ENCODE measurements at places on chromosomes 7 and 10.

- DNase-seq = no peak
Observed at GRCh38 chr10:93516006-93516380, 19.6 kb downstream of the CEP55 start.

GRCh38 chr7:75928568-75928914, 13.6 kb downstream of the POR start:
- no peak for DNase-seq

GRCh38 chr10:75967491-75967890, 536.1 kb downstream of the LRMDA start:
- no peak for DNase-seq

GRCh38 chr7:137611606-137612005, 235.2 kb downstream of the DGKI start:
- DNase-seq = no peak

GRCh38 chr10:49133706-49134248, at the start of gene FAM170B:
FAM170B (minus strand) TSS chr10:49134021; CDS start chr10:49133918, 103 bp downstream.
- DNase-seq = no peak

- no peak for DNase-seq
Observed at GRCh38 chr10:127012769-127013152, 107.5 kb downstream of the DOCK1 start.

GRCh38 chr7:114008696-114009095, 89.9 kb upstream of the PPP1R3A start:
- DNase-seq = no peak

- DNase-seq = no peak
Observed at GRCh38 chr7:92137557-92137956, 3.3 kb upstream of the CYP51A1 start.

DNA sequence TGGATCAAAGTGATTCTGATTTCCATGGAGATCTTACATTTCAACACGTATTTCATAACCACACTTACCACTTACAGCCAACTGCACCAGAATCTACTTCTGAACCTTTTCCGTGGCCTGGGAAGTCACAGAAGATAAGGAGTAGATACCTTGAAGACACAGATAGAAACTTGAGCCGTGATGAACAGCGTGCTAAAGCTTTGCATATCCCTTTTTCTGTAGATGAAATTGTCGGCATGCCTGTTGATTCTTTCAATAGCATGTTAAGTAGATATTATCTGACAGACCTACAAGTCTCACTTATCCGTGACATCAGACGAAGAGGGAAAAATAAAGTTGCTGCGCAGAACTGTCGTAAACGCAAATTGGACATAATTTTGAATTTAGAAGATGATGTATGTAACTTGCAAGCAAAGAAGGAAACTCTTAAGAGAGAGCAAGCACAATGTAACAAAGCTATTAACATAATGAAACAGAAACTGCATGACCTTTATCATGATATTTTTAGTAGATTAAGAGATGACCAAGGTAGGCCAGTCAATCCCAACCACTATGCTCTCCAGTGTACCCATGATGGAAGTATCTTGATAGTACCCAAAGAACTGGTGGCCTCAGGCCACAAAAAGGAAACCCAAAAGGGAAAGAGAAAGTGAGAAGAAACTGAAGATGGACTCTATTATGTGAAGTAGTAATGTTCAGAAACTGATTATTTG, 15.3 kb downstream of the HNRNPA2B1 start:
- no peak for DNase-seq

DNA sequence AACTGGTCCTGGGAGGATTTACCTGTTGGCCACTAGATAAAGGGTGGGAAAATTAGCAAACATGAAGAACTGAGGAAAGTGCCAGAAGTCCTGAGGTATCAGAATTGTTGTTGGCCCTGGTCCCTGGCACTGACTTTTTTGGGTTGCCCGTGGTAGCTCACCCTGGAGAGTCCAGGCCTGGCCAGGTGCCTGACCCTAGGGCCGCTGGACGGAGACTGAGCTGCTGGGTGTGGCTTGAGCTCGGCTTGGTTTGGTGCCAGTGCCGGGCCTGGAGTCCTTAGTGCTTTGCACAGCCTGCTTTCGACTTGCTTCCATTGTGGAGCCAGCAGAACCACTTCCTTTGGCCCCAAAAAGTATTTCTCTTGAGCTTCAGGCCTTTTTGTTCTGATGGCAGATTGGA, 12.9 kb downstream of the MDH2 start:
- no peak for DNase-seq

DNA sequence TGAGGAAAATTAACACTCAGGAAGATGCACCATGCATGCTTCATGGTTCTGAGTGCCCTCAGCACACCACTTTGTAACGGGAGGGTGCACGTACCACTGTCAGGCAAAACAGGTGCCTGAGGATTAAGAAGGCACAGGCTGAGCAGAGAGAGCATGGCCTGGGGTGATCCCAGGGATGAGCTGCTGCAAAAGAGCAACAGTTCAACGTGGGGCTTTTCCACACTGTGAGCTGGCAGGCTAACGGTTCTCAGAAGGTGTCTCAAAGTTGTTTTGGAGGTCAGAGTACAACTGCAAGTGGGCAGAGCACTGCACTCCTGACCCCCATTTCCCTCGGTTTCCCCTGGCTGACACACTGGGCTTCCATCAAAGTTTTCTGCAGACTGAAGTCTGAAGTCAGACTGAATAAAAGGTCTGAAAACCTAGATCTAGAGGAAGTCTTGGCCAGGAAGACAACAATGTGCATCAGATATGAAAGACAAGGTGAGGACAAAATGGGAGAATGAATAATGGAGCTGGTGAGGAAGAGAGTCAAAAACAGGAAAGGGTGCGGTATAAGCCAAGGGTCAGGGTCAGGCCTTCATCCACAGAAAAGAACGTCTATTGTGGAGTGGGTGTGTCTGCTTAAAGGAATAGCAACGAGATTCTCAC, 20.5 kb downstream of the ZNF438 start:
- DNase-seq = no peak

DNA sequence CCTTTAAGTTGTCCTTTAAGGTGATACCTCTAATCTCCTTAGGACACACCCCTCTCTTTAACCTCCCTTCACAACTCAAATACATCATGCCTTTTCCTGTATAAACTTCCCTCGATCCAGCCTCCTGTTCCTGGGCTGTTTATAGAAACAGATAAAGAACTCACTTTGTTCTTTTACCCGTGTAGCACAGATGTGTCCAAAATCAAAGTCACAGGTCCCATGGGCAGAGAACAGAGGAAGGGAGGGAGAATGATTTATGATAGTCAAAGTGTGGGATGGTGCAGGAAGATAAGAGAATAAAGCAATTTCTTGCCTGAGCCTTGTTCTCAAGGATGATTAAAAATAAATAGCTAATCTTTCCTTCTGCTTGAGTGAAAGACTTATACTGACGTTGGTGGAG, 50.3 kb upstream of the CABCOCO1 start:
- DNase-seq = no peak

DNA sequence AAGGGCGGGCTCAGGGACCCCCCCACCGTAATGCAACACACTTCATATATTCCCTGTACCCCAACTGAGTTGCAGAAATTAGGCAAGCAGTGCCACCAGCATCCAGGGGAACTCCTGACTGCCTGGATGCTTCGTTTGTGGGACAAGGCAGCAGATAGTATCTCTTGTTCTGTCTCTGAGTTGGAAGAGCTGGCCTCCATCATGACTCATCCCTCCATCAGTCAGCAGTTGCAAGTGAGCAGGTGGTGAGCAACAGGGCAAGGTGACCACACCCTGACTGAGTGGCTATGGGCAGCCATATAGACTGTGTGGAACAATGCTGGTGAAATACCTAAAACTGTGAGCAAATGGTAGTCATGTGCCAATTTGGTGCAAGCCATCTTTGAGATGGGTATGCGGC, 22.8 kb upstream of the ADAMTS14 start:
- DNase-seq = no peak

DNA sequence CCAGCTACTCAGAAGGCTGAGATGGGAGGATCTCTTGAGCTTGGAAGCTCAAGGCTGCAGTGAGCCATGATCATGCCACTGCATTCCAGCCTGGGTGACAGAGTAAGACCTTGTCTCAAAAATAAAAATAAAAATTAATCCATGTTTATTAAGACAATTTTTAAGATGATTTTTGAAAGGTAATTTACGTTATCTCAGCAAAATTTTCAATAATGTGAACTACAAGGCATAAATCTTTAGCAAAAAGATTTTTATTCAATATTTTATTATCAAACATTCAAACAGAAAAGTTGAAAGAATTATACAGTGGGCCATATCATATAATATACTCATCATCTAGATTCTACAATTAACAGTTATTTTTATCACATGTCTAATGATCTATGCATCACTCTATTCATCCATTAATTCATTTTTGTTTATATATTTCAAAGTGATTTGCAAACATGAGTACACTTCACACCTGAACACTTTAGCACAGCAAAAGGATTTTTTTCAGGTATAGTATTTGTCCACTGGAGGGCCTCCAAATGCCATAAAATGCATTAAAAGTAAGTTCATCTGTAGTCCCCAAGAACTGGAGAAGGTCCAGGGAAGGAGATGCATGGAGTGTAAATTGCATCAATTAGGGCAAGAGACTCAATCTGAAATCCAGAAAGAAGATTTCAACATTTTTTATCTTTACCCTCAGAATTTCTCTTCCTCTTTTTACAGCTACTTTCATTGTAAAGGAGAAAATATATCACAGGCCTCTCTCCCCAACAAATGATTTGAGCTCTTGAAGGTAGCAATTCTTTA, 38.6 kb upstream of the RSBN1L start:
- DNase-seq = no peak

GRCh38 chr7:39922580-39922979, 27.5 kb upstream of the CDK13 start:
- no peak for DNase-seq

- no peak for DNase-seq
Observed at GRCh38 chr7:116399819-116400218, 99.7 kb upstream of the CAV2 start.

GRCh38 chr10:100186253-100187212, 704 bp upstream of the ERLIN1 start:
- DNase-seq = no peak

GRCh38 chr10:10500937-10501336, 516.7 kb upstream of the CELF2 start:
- DNase-seq = no peak

DNA sequence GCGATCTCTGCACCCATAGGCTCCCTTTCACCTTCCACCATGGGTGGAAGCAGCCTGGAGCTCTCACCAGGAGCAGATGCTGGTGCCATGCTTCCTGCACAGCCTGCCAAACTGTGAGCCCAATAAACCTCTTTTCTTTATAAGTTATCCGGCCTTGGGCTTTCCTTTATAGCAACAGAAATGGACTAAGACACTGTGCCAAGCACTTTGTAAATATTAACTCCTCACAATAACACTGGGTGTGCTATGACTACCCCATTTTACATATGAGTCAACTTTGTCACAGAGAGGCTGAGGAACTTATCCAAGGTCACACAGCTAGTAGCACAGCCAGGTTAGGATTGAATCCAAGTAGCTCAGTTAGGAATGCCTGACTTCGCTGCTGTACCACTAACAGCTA, 79.7 kb upstream of the KCNMA1 start:
- DNase-seq = no peak

- DNase-seq = no peak
Observed at GRCh38 chr7:94623820-94624219, 32.1 kb downstream of the SGCE start.

GRCh38 chr10:97150013-97150595, 35.7 kb downstream of the SLIT1 start:
- no peak for DNase-seq

GRCh38 chr10:89047397-89047796, 56.8 kb downstream of the FAS start:
- DNase-seq = no peak

- DNase-seq = no peak
Observed at GRCh38 chr7:96361116-96361857, 39.4 kb upstream of the SLC25A13 start.

DNA sequence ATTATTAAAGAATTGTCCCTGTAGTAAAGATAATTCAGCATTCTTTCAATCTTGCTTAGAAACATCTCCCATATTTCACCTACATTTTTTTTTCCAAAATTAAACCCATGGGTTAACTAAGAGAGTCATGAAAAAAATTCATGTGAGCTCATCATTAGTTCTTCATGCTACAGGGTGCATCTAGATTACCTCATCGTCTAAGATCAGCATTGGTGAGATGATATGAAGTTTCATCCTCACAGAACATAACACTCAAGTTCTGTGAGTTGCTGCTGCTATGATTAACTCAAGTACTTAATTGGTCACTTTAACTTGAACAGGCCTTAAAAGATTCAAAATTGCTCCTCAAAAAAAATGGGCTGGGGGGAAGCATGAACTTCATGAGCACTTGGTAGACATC, 50.0 kb downstream of the RAB11FIP2 start:
- no peak for DNase-seq

DNA sequence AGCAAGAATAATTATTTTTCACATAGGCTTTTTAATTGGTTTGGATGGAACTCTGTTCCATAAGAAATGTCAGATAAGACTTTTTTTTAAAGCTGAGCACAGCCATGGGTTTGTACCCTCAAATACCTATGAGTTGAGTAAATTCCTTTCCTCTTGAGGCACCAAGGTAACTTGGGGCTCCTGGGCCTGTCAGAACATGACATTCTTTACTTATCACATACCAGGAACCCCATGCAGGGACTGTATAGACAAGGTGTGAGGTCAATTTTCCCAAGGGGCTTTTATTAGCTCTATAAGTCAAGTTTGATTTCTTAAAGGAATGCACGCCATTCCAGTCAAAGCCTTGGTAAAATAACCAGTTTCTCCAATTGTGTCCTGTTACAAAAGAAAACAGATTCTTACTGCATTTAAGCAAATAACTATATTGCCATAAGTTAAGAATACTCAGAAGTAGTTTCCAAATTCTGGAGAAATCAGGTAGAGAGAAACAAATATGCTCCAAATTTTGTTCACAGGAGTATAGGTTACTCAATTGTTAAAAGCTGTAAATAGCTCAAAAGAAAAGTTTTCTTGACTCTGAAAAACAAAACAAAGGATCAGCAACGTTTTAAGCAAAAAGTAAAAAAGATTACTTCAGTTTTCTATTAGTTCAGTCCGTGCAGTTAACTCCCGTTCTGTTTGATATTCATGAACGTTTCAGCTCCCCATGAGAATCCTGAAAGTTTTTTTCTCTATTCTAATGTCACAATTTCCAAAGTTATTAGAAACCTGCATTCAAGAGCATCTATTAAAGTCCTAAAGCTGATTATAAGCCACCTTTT, 167.5 kb upstream of the NAMPT start:
- DNase-seq = no peak

GRCh38 chr7:137946011-137946410, 55.9 kb downstream of the CREB3L2 start:
- no peak for DNase-seq

All from stimulated activated CD8-positive, alpha-beta memory T cell treated with anti-CD3 and anti-CD28 coated beads, Interleukin-4, amount 100 ng/mL, for 1 hour (primary cell).